ENCODE measurements at places on chromosomes 5 and 9.

DNA sequence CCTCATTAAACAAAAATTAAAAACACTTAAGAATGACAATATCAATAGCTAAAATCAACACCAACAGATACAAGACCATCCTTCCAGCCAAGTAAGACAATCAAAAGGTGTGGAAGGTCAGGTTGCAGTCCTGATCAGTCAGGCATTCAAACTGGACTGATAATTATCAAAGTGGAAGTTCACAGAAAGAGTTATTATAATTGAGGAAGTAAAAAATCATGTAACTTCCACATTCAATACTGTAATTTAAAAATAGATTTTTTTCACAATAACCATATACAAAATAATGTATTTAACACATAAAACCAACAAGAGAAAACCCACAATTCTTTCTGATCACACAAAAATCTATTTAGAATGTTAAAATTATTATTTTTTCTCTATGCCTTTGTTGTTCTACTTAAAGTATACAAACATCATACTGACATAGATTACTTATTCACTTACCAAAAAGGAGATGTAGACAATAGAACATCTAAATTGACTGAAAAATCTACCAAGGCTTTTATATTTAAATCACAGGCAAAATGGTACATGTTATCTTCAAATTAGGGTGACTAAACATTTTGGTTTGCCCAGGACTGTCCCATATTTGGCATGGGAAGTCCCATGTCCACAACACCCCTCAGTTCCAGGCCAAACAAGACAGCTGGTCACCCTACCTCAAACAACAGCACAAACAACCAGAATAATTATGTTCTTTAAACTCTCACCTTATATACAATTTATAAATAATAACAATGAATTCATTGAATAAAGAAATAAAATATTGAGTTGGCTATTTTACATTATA, 142.5 kb upstream of the SLC24A2 start:
- no peak for DNase-seq

- no peak for DNase-seq
These were observed 120.4 kb upstream of the RFX3 start for GRCh38 chr9:3646226-3646625.

GRCh38 chr5:79513308-79513703, 628 bp downstream of the HOMER1 start:
- no peak for DNase-seq

DNA sequence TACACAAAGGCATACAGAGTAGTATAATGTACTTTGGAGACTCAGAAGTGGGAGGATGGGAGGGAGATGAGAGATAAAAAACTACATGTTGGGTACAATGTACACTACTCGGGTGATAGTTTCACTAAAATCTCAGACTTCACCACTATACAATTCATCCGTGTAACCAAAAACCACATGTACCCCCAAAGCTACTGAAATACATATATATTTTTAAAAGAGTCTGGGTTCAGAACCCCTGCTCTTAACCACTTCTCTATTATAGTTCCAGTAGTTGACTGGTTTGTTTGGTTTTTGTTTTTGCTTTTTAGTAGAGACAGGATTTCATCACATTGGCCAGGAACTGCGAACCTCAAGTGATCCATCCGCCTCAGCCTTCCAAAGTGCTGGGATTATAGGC, 22.6 kb downstream of the SGTB start:
- no peak for DNase-seq

DNA sequence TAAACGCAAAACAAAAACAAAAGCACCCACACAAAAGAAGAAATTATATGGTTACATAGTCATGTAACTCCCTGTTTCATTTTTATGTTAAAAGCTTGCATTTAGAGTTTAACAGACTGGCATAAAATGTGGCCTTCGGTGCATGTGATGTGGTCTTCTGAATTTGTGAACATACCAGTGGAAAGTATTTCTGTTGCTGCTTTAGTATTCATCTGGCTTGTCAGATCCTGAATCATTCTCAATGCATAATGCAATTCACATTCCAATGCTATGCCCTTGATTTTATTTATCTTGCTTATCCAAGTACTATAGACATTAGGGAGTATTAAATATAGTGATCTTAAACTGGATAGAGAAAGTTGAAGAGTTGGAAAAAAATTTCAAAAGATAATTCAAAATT, 740.2 kb upstream of the ZNF608 start:
- peak; percentile 81 for DNase-seq

- no peak for DNase-seq
These were observed 129.2 kb downstream of the DMRT2 start for GRCh38 chr9:1179366-1179765.

- no peak for DNase-seq
These were observed 59.8 kb downstream of the MRPS30 start for GRCh38 chr5:44868541-44868940.

DNA sequence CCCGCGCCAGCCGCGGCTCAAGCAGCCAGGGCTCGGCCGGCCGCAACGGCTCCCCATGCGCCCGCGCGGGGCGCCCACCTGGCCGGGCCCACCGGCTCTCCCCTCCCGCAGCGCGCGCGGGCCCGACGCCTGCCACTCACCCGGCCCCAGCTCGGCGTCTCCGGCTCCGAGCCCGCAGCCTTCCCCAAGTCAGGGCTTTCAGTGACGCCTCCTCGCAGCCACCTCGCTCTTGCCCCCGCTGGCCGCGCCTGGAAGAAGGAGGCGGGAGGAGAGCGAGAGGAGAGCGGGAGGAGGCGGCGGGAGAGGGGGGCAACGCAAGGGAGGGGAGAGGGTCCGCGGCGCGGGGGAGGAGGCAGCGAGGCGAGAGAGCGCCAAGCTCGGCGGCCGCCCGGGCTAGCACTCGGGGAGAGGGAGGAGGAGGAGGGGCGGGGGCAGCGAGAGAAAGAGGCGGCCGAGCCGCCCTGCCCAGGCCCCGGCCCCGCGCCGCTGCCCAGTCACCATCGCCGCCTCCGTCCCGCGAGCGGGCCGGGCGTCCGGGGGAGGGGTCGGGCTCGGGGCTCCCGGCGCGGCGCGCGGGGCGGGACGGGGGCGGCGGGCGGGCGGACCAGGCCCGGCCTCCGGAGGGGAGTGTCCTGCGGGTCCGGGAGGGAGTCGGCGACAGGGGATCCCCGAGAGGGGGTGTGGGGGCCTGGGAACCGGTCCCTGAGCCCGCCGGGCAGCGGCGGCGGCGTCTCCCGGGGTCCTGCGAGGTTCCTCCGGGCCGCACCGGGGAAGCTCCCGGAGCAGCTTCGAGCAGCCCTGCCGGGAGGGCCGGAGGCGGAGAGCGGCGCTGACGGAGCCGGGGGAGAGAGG, at the start of gene LHFPL2:
TSS of gene LHFPL2 (minus strand) at position 414 of the 852 bp plus-strand sequence. CDS start 138,559 bp downstream, outside the sequence.
- DNase-seq = peak; percentile 75

DNA sequence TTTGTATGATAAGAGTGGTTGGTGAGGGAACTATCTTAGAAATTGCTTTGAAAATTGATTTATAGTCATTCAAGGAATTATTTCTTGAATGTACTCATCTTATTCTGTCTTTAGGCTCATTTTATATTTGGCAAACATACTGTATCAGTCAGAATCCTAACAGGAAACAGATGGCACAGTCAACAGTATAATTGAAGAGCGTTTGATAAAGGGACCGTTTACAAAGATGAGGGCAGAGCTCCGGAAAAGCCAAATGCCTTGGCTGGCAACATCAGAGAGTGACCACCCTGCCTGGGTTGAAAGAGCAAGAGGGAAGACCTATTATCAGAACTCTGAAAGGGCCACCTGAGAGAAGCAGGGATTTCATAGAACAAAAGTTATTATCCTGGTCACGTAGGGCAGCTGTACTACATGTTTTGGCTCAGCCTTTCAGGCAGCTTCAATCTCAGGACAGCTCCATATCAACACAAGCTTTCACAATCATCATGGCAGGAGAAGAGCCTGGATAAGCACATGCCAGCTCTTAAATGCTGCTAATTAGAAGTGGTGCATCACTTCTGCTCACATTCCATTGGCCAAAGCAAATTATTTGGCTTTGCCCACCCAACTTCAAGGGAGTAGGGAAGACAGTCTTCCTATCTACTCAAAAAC, 47.2 kb upstream of the ARL15 start:
- DNase-seq = no peak

DNA sequence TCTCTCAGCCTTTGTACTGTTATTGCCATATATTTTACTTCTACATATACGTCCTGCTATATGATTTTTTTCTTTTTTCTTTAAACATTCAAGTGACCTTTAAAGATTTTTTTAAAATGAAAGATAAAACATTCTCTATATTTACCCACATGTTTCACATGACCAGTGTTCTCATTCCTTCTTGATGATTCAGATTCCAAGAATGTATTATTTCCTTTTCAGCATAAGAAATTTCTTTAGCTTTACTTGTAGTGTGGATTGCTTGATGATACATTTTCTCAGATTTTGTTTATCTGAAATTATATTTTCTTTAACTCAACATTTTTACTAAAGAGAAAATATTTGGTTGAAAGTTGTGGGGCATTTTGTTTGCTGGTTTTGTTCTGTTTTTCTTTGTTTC, 792.1 kb downstream of the BRINP1 start:
- DNase-seq = peak; percentile 77

- peak; percentile 72 for DNase-seq
These were observed 2.1 kb upstream of the MARCHF6 start for GRCh38 chr5:10351199-10351905.

GRCh38 chr5:4058899-4059298, 463.3 kb downstream of the IRX1 start:
- peak; percentile 20 for DNase-seq

DNA sequence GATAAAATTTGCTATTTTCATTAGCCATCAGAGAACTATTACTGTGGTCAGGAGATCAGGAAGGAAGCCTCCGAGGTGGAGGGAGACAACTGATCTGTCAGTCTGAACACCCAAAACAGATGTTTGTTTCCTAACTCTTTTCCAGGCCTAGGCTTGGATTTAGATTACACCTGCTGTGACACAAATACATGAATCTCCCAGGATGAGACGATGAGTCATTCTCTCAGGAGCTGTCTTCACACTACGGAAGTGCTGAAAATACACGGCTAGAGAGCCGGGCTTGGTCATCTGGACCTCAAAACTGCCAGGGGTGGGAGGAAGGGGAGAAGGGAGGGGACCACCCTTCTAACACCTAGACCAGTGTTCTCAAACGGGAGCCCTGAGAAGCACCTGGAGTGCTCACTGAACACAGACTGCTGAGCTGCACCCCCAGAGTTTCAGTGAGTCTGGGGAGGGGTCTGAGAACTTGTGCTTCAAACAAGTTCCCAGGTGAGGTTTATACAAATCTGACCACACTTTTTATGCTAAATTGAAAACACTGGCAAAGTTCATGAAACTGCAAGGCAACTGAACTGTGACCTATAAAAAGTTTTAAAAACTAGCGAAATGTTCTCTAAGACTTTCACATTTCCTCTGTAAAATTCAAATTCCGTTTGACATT, 80.3 kb upstream of the EQTN start:
- DNase-seq = no peak

DNA sequence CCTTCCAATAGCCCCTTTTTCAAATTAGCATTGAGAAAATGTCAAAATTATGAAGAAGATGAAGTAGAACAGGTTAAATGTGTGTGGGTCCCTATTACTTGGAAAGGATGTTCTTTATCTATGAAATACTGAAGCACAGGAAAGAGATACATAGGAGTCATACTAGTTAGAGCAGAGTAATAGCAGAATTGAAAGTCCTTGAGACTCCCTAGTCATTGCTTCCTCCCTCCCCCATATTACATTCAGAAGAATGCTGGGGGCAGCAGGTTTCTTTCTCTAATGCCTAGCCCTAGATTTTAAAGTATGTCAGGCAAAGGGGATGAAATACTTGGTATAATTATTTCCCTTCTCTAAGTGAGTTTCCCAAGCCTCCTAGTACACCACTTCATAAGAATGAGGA, 4.4 kb downstream of the ZCCHC9 start:
- DNase-seq = no peak

DNA sequence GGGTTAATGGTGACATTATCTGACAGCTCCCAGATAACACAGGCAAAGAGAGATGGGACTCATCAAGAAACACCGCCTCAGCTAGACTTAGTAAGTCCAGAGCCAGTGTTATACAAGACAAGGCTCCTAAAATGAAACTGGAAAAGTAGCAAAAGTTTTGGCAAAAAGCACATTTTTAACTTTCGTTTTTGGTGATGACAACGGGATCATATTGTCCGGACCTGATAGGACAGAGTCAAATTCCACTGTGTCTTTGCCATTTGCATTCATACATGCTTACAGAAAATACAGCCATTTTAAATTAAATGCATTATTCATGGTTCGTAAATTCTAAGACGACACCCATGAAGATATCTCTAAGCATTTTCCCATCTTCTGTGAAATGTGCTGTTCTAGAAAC, 152.1 kb downstream of the CRB2 start:
- no peak for DNase-seq

DNA sequence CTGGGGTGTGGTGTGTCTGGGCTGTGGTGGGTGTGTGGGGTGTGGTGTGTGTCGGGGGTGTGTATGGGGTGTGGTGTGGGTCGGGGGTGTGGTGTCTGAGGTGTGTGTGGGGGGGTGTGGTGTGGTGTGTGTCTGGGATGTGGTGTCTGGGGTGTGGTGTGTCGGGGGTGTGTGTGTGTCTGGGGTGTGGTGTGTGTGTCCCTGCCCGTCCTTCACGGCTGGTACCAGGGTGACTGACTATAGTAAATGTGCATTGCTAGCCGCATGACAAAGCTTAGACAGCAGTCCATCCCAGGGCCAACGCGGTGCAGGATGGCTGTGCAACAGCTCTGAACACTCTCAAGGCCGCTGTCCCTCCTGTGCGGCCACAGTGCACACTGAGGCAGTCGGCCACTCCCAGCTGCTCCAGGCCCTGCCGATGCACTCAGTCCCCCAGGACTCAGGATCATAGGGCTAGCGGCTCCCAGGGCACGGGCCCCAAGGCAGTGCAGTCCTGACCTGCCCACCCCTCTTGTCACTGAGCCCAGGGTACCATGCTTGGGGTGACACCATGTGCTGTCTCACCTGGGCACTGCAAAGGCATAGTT, 54.0 kb downstream of the SECISBP2 start:
- no peak for DNase-seq

DNA sequence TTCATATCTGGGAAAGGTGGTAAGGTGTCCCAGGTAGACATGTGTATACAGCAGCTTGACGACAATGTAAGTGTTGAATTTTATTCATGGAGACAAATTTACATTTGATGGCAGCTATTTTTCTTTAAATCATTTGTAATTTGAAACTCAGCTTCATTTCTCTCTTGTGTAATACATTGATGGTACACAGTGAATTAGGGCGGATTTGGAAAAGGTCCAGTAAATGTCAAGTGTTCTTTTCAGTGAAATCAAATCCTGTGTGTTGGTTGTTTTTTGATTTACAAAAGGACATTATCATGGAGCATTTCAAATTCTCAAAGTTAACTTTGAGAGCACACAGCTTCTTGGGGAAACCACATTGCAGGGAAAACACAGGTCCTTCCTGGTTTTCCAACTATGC, 30.0 kb upstream of the PCSK1 start:
- DNase-seq = no peak

GRCh38 chr5:34648840-34649158, 7.3 kb upstream of the RAI14 start:
- DNase-seq = peak; percentile 85

GRCh38 chr5:86869268-86869667, 251.5 kb downstream of the COX7C start:
- no peak for DNase-seq

GRCh38 chr9:108273988-108274387, 581.8 kb downstream of the ACTL7B start:
- peak; percentile 47 for DNase-seq

- no peak for DNase-seq
These were observed 855.5 kb upstream of the DMAC1 start for GRCh38 chr9:8655071-8655470.

- no peak for DNase-seq
These were observed 625.3 kb upstream of the DMAC1 start for GRCh38 chr9:8424786-8425410.
